ENCODE measurements at places on chromosomes 6 and 20.

GRCh38 chr20:558117-558516 is 14.5 kb upstream of the CSNK2A1 start:
- no peak for DNase-seq

DNA sequence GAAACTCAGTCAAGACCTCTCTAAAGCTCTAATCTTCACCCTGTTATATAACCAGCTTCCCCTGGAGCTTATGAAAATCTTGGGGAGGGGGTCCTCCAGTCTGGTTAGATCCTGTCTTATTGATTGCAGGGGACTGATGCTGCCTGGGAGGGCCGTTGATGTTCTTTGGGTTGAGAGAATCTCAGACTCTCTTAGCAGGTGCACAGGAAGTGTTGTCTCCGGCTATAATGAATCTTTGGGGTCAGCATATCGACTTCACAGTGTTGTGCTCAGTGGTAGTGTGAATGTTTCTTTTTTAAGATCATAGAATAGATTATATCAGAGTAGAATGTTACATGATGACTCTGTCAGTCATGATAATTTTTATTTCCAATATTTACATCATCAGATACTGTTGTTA is 2.8 kb upstream of the ECI2 start:
- no peak for DNase-seq

- no peak for DNase-seq
Observed at GRCh38 chr6:146697921-146698320, 99.1 kb downstream of the ADGB start.

DNA sequence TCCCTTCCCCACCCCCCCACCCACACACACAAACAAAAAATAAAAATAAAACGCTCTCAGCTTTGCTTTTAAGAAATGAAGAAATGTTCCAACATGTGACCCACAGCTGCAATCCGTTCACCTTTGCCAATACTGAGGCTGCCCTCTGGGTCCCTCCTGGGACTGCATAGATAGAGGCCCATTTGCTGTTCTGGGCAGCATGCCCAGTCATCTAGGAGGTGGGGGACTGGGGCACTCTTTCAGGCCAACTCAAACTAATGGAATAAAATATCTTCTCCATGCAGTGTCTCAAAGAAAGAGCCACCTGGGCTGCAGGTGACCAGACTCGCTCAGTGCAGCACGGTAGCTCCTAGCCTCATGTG is 79.9 kb downstream of the SLC22A3 start:
- DNase-seq, result no peak

Measured in common myeloid progenitor, CD34-positive (primary cell).